ENCODE measurements at places on chromosomes 4 and X.

GRCh38 chrX:110145854-110146253, 142.9 kb downstream of the TMEM164 start:
- no peak for DNase-seq

DNA sequence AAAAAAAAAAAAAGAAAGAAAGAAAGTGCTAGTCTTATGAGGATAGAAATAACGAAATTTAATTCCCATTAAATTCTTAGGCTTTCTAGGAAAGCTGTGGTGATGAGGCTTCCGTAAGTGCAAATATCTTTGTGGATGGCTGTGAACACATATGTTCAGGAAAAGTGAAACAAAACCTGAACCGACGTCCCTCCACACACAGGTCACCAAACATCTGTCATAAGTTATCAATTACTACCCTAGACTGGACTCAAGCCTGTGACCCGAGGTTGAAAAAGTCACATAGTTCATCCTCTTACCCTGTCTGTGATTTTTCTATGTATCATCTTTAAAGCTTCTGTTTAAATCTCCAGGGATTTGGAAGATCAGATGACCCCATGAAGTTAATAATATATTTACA, 24.8 kb downstream of the HHIP start:
- DNase-seq = no peak

DNA sequence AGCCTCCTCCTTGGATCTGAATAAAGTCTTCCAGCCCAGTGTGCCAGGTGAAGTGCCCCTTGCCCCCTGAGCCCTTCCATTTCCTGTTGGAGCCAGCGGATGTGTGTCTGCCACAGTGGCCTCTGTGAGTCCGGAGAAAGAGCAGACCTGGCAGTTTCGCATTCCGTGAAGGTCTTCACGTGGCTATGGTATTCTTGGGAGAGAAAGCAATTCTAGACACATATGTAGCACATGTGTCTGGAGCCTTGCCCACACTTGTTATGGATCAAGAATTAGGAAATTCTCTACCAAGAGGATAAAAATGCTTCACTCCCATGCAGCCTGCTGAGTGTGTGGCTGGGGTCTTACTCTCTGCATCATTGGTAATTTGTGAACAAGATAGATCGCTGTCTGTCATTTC, 130.9 kb downstream of the REPS2 start:
- no peak for DNase-seq

DNA sequence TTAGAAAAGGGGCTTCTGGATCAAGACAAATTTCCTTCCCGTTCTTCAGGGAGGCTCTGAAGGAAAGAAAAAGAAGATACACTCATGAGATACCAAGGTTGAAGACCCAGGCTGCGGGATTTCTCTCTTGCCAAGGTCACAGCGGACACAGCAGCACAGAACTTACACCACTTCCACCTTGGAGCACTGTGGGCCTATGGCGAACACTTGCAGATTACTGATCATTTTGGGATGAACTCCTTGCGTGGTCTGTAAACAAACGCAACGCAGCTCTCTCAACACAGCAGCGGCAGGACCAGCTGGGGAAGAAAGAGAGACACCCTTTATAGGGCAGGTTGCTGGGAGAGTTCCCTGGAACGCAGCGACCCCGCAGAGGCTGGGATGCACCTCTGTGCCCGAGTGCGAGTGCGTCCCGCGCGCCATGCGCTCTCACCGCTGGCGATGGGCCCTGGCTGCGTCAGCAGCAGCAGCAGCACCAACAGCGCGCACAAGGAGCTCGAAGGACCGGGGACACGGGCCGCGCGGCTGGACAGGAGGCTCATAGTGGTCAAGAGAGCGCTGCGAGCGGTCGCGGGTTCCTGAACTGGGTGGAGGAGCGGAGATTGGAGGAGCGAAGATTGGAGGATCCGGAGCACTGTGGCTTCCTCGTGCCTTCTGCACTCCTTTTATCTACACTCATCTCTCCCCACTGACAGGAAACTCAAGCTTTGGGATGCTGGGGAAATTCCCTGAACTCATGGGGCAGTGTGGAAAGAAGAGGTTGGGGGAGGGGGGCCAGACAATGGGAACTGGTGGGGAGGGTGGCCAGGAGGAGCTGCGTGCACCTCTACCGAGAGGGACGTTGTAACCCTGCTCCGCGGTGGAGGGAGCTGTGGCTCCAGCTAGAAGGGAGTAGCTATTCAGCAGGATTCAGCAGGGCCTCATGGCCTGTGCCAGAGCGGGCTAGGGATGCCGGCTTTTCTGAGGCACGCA, at the start of gene CXCL5:
Gene CXCL5 (minus strand): TSS at position 638 of the 972 bp plus-strand sequence. CDS start 96 bp downstream, at position 542.
- DNase-seq = peak; percentile 31

DNA sequence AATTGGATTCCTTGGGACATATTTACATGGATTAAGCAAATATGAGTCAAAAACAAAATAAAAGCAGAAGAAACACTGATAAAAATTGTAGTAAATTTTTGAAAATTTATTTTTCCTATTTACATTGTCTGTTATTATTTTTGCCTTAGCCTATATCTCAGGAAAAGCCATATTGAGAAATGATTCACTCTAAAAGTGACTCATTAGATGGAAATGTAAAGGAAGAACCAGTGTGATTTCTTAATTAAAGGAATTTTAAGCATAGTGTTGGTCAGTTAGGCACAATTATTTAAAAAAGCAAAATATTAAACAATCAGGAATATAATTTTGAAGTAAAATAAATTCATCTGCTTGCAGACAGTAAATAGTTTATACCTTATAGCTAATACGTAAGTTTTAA, 167.4 kb upstream of the NAP1L5 start:
- DNase-seq = no peak

GRCh38 chr4:82599336-82599735, 37.5 kb upstream of the TMEM150C start:
- DNase-seq = no peak

- DNase-seq = no peak
These were observed 14.7 kb downstream of the SLIT2 start for GRCh38 chr4:20266215-20267082.

DNA sequence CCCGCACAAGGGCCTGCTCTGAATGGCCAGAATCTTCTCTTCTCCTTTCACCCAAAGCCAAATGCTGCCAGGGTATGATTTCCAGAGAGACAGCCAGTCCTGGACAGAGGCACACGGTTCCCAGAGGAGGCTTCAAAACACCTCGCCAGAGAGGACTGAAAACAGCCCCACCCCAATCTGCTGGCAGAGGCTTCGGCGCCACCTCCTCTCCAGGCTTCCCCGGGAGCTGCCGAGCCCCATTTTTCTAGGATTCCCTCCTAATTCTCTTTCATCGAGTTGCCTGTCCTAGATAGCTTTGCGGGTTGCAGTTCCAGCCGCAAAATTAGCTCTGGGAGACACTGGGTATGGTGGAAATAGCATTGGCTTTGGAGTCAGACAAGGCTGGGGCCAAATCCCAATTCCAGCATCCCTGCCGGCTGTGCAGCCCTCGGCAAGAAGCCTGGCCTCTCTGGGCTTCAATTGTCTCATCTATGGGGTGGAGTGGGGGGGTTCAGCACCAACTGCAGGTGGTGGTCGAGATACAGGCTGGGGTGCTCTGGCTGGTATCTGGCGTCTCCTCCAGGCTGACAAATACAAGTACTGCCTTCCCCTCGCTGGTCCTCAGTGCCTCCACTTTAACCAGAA, 22.6 kb downstream of the PPP2R2C start:
- no peak for DNase-seq

DNA sequence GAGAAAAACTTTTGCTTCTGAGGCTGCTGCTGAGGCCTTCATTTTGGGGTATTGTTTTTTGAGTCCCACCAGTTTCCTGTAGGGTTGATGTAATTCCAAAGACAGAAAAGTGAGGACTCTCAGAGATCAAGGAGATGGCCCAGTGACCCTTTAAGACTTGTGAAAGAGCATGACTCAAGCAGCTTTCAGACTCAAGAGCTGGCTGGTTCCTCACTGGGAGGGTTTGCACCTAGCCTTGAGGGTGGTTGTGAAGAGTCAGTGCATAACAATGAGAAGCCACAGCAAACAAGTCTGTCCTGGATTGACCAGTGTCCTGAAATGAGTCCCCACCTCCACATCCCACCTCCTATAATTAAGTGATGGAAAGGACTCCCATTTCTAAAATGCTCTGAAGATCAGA, 89.2 kb downstream of the NHS start:
- DNase-seq = no peak

All from hindlimb muscle (tissue), 1 donor.